ENCODE measurements at places on chromosomes 4 and X. TPM values are rescaled to one million over a fixed set of nuclear protein-coding genes. Genes with fewer than 3 reads are reported as not detected.

- H3K36me3 ChIP-seq, result no peaks in the 10 kb centered on the region
- DNase-seq, result no peak
- no peak overlapping the region for H3K27ac ChIP-seq
Observed at GRCh38 chr4:122764821-122765215, 32.3 kb downstream of the BBS12 start.

GRCh38 chr4:6111354-6111960 is 88.9 kb downstream of the JAKMIP1 start:
- H3K4me3 ChIP-seq, result no peak overlapping the region
- H3K36me3 ChIP-seq, result no peaks in the 10 kb centered on the region
- DNase-seq, result no peak

DNA sequence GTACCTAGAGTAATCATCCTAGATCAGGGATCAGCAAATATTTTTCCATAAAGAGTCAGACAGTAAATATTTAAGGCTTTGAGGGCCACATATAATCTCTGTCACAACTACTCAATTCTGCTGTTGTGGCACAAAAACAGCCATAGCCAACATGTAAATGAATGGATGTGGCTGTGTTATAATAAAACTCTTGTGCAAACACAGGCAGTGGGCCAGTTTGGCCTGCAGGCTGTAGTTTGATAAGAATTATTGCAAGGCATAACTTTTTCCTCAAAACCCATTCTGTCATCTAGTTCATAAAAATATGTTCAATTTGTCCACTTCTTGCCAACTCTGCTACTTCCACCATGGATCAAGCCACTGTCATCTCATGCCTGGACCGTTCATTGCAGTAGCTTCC is 39.4 kb upstream of the SHROOM4 start:
- H3K4me3 ChIP-seq, result no peak overlapping the region
- H3K27me3 ChIP-seq, result no peaks in the 10 kb centered on the region
- no peaks in the 10 kb centered on the region for H3K36me3 ChIP-seq
- DNase-seq, result no peak
- no peak overlapping the region for H3K27ac ChIP-seq

DNA sequence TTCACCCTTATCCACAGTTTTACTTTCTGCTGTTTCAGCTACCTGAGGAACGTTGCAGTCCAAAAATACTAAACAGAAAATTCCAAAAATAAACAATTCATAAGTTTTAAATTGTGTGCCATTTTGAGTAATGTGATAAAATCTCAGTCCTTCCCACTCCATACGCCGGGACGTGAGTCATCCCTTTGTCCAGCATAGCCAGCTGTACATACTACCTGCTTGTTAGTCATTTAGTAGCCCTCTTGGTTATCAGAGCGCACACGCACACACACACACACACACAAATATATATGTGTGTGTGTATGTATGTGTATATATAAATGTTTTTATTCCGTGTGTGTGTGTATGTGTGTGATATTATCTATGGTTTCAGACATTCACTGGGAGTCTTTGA is 4.8 kb upstream of the CCSER1 start:
- H3K4me1 ChIP-seq, result no peaks in the 10 kb centered on the region
- no peaks in the 10 kb centered on the region for H3K27me3 ChIP-seq
- DNase-seq, result no peak
- no peaks in the 10 kb centered on the region for H3K36me3 ChIP-seq
- no peak overlapping the region for H3K4me3 ChIP-seq

DNA sequence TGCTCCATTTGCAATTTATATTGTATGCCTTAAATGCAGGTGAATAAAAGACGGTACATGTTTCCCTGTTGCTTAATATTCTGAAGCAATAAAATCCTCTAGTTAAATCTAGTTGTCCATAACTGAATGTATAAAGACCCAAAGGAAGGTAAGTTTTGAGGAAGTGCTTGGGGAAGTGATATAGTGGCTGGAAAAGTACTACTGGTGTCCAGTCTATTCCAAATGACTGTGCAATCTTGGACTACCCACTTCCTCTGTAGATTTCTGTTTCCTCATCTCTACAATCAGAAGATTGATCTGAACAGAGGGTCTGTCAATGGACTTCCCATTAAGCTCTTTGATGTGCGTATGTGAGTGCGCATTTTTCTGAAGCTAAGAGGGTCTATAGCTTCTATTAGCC is 17.0 kb downstream of the SNCA start:
- H3K27ac ChIP-seq, result no peak overlapping the region
- H3K36me3 ChIP-seq, result no peaks in the 10 kb centered on the region
- H3K4me1 ChIP-seq, result no peaks in the 10 kb centered on the region
- no peak for DNase-seq

GRCh38 chr4:18227880-18228279 is 206.3 kb upstream of the LCORL start:
- H3K4me1 ChIP-seq, result no peaks in the 10 kb centered on the region
- H3K4me3 ChIP-seq, result no peak overlapping the region
- H3K27me3 ChIP-seq, result no peaks in the 10 kb centered on the region
- no peaks in the 10 kb centered on the region for H3K36me3 ChIP-seq
- no peak for DNase-seq

DNA sequence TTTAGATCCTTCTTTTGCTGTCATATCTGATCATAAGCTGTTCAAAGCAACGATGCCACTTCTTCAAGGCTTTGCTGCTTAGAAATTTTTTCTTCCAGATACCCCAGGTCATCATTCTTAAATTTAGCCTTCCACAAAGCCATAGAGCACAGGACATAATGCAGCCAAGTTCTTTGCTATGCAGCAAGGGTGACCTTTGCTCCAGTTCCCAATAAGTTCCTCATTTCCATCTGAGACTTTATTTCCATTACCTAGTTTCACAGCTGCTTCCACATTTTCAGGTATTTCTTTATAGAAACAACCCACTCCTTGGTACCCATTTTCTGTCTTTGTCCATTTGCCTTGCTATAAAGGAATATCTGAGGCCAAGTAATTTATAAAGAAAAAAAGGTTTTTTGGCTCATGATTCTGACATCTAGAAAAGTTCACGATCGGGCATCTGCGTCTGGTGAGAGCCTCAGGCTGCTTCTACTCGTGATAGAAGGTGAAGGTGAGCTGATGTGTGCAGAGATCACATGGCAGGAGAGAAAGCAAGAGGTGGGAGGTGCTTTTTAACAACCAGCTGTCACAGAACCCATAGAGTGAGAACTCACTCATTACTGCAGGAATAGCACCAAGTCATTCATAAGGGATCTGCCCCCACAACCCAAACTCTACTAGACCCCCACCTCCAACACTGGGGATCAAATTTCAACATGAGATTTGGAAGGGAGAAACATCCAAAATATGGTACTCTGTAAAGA is 11.8 kb upstream of the TASL start:
- no peak for DNase-seq
- H3K27ac ChIP-seq, result no peak overlapping the region
- no peaks in the 10 kb centered on the region for H3K27me3 ChIP-seq
- no peaks in the 10 kb centered on the region for H3K4me1 ChIP-seq

DNA sequence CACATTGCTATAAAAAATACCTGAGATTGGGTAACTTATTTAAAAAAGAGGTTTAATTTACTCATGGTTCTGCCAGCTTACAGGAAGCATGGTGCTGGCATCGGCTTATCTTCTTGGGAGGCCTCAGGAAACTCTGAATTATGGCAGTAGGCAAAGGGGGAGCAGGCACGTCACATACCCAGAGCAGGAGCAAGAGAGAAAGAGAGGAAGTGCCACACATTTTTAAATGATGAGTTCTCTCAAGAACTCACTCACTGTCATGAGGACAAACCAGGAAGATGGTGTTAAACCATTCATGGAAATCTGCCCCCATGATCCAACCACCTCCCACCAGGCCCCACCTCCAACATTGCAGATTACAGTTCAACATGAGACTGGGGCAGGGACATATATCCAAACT is 10.0 kb upstream of the AFF1 start:
- H3K27me3 ChIP-seq, result no peaks in the 10 kb centered on the region
- no peak overlapping the region for H3K4me3 ChIP-seq
- no peak overlapping the region for H3K27ac ChIP-seq
- H3K4me1 ChIP-seq, result peaks cover 13% of the 10 kb centered on the region
- no peaks in the 10 kb centered on the region for H3K36me3 ChIP-seq

GRCh38 chr4:14233126-14233525 is 605.6 kb upstream of the BOD1L1 start:
- H3K27ac ChIP-seq, result no peak overlapping the region
- no peaks in the 10 kb centered on the region for H3K27me3 ChIP-seq
- no peaks in the 10 kb centered on the region for H3K36me3 ChIP-seq

- no peaks in the 10 kb centered on the region for H3K4me1 ChIP-seq
- no peaks in the 10 kb centered on the region for H3K27me3 ChIP-seq
Observed at GRCh38 chrX:71492231-71493065, 40.5 kb upstream of the OGT start.

DNA sequence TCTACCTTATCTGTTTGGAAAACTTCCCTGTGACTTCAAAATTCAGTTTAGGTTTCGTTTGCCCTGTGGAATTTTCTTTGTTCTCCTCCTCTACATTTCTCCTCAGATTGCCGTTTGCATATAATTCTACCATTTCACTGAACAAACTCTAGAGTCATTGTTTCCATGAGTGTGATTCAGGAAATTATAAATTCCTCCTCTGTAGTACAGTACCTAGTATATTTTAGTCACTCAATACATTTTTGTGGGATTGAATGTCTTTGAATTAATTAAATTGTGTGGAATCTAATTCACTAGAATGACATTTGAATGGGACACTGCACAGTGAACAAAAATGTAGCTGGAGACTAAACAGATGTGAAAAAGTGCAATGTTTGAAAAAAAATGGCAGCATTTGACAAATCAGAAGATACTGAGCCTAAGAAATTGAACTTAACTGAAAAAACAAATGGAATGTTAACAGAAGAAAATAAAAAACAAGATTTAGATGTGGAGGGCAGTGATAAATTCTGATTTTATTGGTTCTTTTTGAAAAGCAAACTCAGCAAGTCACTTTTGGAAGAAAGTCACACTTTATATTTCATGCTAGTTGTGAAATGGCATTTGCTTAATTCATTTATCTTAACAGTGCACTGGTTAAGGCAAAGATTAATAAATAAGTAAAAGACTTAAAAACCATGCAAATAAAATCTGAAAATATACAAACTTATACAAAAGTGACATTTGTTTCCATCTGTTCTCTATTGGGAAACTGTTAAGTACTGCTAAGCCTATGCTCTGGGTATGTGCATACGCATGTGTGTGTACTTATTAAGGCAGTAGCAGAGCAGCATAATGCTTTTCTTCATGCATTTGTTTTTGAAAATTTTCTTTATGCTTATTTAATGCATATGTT is 512.3 kb downstream of the FAT4 start:
- no peaks in the 10 kb centered on the region for H3K4me1 ChIP-seq
- H3K36me3 ChIP-seq, result no peaks in the 10 kb centered on the region
- H3K27ac ChIP-seq, result no peak overlapping the region
- H3K4me3 ChIP-seq, result no peak overlapping the region
- no peaks in the 10 kb centered on the region for H3K27me3 ChIP-seq
- DNase-seq, result no peak

DNA sequence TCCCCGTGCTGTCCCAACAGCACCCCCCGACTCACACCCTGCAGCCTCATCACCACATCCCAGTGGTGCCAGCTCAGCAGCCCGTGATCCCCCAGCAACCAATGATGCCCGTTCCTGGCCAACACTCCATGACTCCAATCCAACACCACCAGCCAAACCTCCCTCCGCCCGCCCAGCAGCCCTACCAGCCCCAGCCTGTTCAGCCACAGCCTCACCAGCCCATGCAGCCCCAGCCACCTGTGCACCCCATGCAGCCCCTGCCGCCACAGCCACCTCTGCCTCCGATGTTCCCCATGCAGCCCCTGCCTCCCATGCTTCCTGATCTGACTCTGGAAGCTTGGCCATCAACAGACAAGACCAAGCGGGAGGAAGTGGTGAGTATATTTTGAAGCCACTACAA is 5.4 kb downstream of the AMELX start:
- H3K4me1 ChIP-seq, result no peaks in the 10 kb centered on the region
- DNase-seq, result no peak
- no peaks in the 10 kb centered on the region for H3K27me3 ChIP-seq
- H3K36me3 ChIP-seq, result no peaks in the 10 kb centered on the region

GRCh38 chr4:22999419-22999818 is 306.7 kb downstream of the GBA3 start:
- DNase-seq, result no peak
- H3K36me3 ChIP-seq, result no peaks in the 10 kb centered on the region
- H3K27me3 ChIP-seq, result no peaks in the 10 kb centered on the region

DNA sequence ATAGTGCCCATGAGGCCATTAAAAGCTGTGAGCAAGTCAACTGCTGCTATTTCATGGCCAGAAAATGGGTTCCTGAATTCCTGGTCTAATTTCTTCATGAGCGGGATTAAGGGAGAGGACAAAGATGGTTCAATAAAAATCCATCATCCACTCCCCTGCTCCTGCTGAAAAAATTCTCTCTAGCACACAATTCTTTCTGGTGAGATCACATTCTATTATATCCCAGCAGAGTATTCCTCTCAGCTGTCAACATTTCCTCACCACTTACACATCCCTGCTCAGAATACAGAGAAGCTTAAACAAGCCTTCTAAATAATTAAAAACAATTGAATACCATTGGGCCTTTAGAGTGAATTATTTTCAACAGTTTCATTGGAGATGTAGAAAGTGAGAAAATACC is 9.5 kb downstream of the CT47C1 start:
- no peaks in the 10 kb centered on the region for H3K4me1 ChIP-seq
- no peak overlapping the region for H3K27ac ChIP-seq
- no peaks in the 10 kb centered on the region for H3K36me3 ChIP-seq
- no peak for DNase-seq
- H3K4me3 ChIP-seq, result no peak overlapping the region
- no peaks in the 10 kb centered on the region for H3K27me3 ChIP-seq

GPR119 gene
- total RNA-seq, result not detected

IL21 gene
- total RNA-seq, result not detected

MAP7D2 gene
- total RNA-seq, result 0.98 TPM

GAGE12H gene
- not detected for total RNA-seq

CT83 gene
- not detected for total RNA-seq

MAGEC2 gene
- total RNA-seq, result not detected
